ENCODE measurements at places on chromosomes 2 and 18.

GRCh38 chr2:105362862-105363591, 25.7 kb downstream of the C2orf49 start:
- DNase-seq, result no peak

DNA sequence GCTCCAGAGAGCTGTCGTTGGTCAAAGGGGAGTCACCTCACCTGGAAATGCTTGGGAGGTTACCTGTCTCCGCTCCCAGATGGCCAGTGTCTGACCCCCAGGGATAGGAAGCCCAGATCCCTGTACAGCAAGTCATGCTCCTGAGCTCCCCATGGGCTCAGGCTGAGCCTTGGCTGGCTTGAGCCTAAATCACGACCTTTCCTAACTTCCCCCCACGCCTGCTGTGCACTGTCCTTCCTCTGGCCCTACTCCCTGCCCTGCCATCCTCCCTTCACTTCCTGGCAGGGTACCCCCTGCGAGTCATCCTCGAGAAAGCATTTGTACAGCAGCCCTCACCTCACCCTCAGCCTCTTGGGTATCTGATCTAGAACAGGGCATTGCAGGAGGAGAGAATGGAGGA, 9.2 kb upstream of the HDAC4 start:
- DNase-seq, result no peak

DNA sequence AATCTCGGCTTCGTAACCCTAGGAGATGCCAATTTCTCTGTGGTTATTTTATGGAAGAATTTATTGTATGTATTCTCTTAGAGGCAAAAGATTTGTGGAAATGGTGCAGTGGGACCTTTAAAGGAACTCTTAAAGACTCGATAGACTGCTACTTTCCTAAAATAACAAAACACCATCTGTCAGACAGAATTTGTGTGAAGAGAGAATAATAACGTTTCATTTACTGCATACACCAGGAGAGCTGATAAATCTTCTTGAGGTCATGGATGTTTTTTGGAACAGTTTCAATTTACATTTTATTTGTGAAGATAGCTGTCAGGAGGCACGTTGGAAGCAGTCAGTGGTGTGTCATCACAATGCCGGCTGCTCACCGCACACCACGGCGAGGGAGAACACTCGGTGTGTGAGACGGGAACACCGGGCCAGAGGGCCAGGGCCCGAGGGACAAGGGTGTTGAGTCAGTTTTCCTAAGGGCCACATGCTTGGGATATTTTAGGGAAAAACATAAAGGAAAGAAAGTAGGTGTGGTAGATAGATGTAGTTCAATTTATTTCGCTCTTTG, 1681.0 kb upstream of the DDX18 start:
- DNase-seq, result no peak

DNA sequence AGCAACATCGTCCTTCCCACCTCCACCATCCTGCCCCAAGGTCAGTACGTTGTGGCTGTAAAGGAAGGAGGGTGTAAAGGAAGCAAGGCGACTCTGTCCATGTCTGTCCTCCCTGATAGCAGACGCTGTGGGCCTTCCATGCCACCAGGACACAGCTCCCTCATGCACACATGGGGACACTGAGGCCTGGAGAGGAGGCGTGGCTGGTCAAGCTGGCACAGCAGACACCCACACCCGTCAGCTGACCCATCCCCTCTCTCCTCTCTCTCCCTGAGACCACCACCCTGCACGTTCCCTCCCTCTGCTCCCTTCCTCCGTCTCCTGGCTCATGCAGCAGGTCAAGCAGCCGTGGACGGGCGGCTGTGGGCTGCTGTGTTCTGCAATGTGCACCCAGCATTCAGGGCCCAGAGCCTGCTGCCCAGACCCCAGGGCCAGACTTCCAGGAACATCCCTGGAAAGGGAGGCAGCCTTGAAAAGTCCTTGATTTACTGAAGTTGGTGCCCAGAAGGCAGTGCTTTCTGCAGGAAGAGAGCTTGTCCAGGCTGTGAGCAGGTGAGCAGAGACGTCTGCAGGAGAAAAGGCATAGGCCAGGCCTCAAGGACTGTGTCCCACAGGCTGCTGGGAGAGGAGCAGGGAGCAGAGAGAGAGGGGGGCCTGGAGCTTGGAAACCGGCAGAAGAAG, 133.6 kb downstream of the DDX1 start:
- DNase-seq, result no peak

- DNase-seq, result no peak
Measured at GRCh38 chr2:126449677-126450076, 206.3 kb upstream of the GYPC start.

- no peak for DNase-seq
Measured at GRCh38 chr18:57697426-57697825, 75.8 kb upstream of the NARS1 start.

- DNase-seq, result no peak
Measured at GRCh38 chr2:218219934-218220333, 2.9 kb downstream of the ARPC2 start.

DNA sequence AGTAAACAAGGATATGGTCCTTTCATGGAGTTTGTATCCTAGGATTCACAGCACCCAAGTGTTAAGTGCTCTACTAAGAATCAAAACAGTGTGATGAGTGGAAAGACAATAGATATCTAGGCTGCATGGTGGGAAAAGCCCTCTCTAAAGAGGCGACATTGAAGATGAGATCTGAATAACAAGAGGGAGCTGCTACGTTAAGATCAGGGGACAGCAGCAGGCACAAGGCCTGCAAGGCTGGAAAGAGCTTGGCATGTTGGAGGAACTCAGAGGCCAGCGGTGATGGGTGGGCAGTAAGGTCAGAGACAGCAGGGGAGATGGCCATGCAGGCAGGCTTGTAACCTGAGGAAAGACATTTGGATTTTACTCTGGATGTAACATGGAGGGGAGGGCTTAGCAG, 177.5 kb downstream of the GFPT1 start:
- DNase-seq, result no peak

- DNase-seq, result no peak
Measured at GRCh38 chr2:24350826-24351626, 9.3 kb downstream of the ITSN2 start.

DNA sequence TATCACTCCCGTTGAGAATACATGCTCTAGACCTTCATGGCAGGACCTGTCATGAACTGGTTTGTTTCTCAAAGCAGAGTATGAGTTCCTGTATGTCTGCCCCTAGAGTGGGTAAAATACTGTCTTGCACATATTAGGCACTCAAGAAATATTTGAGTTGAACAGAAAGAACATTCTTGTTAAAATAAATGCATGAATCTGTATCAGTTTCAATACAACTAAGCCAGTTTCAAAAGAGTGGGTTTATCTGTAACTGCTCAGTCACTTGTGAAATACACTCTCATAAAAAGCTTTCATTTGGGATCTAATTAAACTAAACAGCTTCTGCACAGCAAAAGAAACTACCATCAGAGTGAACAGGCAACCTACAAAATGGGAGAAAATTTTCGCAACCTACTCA, 69.2 kb downstream of the RFTN2 start:
- no peak for DNase-seq

GRCh38 chr2:10039658-10040410, 3.5 kb upstream of the KLF11 start:
- no peak for DNase-seq

GRCh38 chr2:181146171-181146570, 165.8 kb downstream of the UBE2E3 start:
- DNase-seq, result no peak

DNA sequence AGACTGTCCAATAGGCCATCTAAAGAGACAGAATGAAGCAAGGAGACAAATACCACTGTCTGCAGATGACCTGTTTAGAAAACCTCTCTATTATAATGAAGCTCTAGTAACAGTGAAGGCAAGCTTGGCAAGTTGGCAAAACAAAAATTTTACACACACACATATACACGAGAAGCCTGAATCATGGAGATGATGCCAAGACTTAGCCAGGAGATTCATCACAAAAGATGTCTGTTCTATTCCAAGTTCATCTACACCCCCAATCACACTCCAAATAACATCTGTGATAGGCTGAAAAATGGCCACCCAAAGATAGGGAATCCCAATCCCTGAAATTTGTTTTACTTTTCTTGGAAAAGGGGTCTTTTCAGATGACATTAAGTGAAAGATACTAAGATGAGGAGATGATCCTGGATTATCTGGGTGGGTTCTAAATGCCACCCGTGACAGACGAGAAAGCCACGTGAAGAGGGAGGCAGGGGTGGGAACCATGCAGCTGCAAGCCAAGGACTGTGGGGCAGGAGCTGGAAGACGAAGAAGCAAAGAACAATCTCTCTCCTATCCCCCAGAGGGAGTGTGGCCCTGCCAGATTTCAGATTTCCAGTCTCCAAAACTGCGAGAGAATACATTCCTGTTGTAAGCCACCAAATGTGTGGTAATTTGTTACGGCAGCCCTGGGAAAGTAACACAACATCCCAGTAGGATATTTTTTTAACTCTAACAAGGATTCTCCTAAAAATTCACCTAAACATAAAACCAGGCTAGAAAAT, 20.0 kb downstream of the HDLBP start:
- DNase-seq, result no peak

DNA sequence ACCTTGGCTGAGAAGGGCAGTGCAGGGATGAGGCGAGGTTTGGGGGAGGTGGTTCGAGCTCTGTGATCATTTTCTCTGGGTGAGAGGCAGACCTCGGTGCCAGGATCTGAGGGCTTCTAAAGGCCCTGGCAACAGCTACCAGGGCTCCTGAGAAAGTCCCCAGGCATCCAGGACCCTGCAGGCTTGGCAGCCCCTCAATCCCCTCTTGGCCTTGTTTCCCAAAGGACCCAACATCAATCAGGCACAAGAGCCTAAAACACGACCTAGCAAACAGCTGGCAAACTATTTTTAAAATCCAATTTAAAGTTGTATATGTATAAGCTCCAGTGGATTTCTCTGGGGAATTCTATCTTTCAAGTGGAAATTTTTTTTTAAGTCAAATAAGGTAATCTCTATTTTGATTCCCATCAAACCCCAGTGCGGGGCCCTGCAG, 15.0 kb upstream of the MAT2A start:
- DNase-seq, result no peak

DNA sequence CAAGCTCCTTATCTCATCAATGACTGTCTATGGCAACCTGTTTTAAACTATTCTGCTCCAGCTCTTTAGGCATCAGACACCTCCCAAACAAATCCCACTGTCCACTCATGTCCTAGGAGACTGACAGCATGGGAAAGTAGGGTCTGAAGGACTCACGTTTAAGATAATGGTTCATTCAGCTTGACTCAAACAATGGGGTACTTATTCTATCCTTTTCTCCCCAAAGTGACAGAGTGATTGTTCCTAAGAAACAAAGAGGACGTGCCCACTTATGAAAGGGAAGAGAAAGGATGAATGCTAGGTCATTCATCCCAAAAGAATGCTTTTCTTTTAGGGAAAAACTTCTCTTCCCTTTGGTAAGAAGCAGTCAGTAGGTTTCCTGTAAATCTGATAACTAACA, 41.9 kb downstream of the ALK start:
- no peak for DNase-seq

DNA sequence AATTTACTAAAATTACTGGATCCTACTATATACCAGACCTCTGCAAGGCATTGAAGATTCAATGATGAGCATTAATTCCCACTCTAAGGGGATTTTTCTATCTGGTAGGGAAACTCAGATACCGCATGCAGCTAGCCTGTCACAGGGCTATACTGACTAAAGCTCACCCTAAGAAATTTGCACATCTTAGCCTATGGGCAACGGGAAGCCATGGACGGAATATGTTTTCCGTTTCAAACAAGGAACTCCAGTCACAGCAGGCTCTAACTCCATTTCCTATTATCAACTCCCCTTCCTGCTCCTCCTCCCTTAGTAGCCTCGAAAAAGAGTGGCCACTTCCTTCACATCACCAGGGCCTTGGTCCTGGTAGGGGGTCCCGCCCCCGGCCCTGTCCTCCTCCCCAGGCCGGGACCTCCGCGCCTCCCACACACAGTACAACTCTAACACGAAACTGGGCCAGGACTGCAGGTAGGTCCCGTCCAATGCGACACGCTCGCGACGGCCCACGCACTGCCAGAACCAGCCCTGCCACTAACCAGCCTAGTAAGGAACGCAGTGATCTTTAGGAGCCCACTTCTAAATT, 659 bp upstream of the COX5B start:
- DNase-seq, result no peak

DNA sequence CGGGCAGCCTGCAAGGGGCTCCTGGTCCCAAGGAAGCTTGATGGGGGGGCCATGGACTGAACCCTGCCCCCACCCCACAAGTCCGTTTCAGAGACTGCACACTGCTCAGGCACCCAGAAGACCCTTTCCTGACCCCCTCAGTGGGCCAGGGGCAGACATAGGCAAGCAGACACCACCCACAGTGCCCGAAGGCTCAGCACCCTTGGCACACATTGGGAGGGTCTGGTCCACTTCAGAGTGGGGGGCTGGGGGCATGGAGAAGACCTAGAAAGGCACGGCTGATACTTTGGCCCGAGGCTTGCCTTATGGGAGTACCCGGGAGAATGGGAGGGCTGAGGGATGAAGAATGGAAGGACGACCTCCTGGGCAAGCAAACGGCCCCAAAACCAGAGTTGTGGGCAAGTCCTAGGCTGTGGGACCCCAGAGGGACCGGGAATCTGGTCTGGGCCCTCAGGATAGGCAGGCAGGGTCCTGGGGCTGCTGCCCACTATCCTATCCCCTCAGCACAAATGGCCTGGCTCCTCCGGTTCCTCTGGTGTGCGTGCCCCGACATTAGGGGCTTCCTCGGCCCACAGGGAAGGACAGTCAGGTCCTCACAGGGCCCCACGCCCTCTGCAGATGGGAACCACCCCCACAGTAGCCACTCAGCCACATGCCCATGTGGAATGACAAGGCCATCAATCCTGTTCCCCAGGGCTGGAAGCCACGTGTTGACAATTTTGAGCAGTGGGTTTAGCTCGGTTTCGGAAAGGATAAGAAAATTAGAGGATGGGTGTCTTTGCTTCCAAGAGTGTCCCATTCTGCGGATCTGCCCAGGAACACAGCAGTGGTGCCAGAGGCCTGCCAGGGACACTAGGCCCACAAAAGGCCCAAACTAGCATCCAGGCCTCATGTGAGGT, 15.0 kb upstream of the GPC1 start:
- no peak for DNase-seq

DNA sequence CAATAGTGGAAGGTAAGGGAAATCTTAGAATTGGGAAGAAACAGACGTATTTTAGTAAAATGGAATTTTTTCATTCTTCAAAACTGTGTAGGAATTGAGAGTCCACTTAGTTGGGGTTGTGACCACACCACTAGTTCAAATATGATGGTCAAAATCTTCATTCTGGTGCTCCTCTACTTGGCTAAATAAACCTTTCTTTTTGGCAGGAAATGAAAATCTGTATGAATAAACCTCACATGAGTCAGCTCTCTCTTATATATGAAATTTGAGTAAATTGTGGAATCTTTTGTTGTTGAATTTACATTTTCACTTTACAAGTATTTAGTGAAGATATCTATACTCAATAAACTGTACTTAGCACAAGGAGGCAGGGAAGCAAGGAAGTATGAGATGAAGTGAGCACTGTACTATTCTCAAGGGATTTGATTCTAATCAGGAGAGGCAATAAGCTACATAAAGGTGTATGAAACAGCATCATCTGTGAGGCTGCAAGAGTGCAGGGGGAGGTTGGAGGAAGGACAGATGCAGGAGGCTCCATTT, 20.5 kb downstream of the IL18R1 start:
- no peak for DNase-seq

GRCh38 chr2:118974103-118974993, 32.4 kb downstream of the MARCO start:
- no peak for DNase-seq

Data from stimulated activated CD8-positive, alpha-beta memory T cell treated with anti-CD3 and anti-CD28 coated beads, Interleukin-4, amount 100 ng/mL, for 1 hour (primary cell).